ENCODE measurements at places on chromosomes 11 and 22.

- no peak for DNase-seq
These were observed 53.3 kb upstream of the PTPN5 start for GRCh38 chr11:18844753-18845367.

DNA sequence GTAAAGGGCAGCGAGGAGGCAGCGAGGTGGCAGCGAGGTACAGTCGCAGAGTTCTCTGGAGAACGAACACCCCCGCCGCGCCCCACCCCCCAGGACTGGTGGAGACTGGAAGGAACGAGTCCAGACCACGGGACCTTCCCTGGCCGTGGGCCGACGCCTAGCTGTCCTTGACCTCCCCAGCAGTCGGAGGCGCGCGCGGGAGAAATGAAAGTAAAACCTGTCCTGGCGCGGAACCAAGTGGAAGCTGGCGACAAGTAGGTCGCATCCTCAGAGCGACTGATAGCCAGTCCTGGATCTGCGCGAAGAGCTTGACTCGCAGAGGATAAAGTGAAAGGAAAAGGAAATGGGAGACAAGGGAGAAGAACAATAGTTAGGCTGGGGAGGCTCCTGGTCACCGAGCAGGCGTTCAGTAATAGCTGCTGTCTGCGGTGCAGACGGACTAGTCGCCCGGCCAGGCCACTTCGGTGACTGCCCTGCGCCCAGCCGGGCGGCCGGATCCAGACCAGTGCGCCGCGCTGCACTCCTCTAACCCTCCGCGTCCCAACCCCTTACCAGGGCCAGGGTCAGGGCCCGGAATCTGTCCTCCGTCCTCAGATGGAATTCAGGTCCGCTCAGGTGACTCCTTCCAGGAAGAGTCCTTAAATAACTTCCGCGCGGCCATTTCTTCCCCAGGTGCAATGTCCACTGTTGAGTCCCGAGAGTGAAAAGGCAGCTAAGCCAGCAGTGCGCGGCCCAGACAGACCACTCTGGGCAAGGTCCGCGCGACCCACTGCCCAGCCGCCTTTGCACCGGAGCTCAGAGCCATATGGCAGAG is 1.9 kb upstream of the ADM start:
- DNase-seq: peak; percentile 81

- DNase-seq: no peak
These were observed 10.6 kb upstream of the INSC start for GRCh38 chr11:15104166-15104565.

GRCh38 chr22:31275576-31275975 is 16.7 kb downstream of the PIK3IP1 start:
- no peak for DNase-seq

DNA sequence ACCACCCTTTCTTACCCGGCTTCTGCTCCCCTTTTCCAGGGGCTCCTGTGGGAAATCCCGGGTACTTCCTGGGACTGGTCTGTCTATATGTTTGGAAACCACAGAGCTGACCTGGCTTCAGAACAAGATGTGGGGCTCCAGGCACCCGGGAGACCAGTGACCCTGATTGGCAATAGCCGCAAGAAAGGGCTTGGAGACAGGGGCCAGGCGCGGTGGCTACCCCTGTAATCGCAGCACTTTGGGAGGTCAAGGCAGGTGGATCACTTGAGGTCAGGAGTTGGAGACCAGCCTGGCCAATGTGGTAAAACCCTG is 3.2 kb upstream of the NEAT1 start:
- DNase-seq: no peak

- no peak for DNase-seq
These were observed 65.9 kb downstream of the BLID start for GRCh38 chr11:122050021-122050690.

DNA sequence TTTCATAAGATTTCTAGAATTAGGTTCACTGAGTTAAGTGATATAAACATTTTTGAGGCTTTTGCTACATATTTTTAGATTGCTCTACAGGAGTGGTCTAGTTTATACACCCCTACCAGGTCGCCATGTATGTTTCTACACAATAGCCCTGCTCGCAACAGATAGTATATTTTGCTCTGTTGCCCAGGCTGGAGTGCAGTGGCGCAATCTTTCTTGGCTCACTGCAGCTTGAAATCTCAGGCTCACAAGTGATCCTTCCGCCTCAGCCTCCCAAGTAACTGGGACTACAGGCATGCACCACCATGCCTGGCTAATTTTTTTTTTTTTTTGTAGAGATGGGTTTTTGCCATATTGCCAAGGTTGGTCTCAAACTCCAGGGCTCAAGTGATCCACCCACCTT is 10.4 kb downstream of the ZNRF3 start:
- DNase-seq: no peak

DNA sequence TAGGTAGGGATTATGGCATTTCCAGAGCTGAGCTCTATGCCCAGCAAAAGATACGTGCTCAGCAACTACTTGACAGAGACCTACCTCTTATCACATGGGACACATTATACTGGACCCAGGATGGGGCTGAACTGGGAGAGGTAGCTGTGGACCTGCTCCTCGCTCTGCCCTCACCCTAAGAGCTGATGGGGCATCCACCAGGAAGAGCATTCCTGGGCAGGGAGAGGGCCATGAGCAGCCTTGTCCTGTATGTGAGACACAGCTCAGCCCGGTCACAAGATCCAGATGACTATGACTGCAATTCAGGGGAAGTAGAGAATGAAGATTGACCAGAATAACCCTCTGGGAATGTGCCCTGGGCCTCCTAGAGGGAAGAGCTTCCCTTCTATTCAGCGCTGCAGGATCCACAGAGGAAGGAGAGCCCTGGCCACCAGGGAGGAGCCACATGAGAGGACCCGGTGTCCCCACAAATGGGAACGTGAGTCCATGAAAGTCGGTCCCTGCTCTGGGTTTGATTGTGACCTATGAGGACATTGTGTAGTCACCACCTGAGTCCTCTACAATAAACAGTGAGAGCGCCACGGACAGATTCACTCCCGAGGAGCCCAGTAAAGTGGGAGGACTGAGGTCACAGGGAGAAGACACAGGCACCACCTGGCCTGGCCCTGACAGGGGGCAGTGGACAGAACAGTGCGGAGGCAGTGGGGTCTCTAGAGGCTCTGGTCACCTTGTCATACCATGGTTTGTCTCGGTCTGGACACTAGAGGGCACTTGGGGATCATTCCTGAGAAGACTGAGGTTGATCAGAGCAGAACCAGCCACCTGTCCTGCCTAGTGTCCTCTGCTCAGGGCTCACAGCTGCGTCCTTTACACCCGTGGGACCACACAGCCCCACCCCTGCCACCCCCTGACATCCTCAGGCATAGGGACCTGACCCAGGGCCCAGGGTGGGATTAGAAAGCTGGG is 99.5 kb downstream of the ZNF280B start:
- peak; percentile 81 for DNase-seq

- no peak for DNase-seq
These were observed 2.2 kb downstream of the LRFN4 start for GRCh38 chr11:66858939-66859685.

GRCh38 chr22:37912171-37912570 is 6.1 kb downstream of the MICALL1 start:
- no peak for DNase-seq

- DNase-seq: peak; percentile 95
These were observed 117.2 kb upstream of the IGLL5 start for GRCh38 chr22:22770280-22770871.

- peak; percentile 87 for DNase-seq
These were observed 3.3 kb upstream of the POLR2G start for GRCh38 chr11:62757846-62758788.

DNA sequence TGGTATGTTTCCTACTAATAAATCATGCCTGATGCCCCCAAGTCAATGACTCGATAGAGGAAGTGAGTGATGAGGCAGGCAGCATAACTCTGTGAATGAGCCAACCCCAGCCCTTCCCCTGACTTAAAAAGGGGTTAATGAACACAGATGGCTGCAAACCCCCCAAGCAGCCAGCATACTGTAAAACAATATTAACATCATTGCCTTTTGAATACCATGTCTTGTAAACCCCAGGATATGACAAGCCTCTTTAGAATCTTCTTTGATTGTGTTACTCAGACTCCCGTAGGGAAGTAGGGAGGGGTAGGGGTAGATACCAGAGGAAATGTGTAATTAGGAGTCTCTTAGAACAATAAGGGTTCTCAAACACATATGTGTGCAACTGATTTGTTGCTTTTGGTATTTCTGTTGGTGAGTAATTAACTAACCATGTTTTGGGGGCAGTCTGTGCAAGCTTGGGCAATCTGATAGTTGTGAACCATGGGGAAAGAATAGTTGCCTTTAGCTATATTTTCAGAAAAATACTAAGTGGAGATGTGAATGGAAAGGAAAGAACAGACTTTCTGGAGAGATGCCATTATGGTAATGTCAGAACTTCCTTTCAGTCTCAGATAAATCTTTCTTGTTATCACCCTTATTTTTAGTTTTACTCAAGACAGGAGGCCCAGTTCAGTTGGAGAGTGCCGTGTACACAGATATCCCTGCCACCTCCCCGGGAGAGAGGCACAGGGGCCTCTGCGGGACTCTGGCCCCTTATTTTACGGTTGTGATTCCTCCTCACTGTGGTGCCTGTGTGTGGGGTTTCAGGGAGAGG is 701.8 kb downstream of the NTM start:
- no peak for DNase-seq

DNA sequence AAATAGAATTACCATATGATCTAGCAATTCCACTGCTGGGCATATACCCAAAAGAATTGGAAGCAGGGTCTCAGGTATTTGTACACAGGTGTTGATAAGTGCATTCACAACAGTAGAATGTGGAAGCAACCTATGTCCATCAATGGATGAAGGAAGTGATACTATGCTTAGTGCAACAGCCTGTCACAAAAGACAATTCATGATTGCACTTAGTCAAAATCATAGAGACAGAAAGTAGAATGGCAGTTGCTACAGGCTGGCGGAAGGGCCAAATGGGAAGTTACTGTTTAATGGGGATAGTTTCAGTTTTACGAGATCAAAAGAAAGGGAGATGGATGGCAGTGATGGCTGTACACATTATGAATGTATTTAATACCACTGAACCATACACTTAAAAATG is 42.0 kb downstream of the SGSM3 start:
- DNase-seq: no peak

DNA sequence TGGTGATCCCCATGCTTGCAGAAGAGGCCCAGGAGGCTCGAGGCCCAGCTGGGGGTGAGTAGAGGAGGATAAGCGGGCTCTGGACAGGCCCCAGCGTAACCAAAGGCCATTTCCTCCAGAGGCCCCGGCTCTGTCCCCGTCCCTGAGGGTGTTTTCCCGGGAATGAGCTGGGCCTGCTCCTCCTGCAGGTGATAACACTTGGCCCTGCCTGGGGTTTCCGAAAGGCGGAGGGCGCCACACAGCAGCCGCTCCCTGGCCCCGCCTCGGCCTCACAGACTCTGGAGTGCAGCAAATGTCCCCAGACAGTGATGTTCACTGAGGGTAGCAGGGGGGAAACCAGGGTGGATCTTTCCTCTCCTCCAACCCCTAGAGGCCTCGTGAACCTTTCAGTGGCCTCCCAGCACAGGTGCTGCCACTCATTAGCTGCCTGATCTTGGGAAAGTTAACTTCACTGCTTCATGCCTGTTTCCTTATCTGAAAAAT is 10.5 kb upstream of the MGAT3 start:
- peak; percentile 85 for DNase-seq

DNA sequence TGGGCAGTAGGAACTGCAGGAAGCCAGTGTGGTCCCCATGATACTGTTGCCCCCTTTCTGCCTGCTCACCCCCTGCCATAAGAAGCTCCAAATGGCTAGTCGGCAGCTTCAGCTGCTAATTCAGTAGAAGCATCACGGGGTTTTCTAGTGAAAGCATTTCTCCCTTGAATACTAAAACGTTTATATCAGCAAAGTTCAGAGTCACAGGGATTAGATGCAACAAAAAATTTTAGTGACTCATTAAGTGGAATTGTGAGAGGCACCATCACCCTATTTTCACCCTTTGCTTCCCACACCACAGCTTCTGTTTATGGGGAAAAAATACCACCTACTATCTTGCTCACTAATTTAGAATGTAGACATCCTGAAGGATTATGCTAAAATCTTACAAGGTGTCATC is 25.2 kb downstream of the RAB39A start:
- no peak for DNase-seq

- DNase-seq: no peak
These were observed 11.1 kb upstream of the VPS37C start for GRCh38 chr11:61172356-61172755.

DNA sequence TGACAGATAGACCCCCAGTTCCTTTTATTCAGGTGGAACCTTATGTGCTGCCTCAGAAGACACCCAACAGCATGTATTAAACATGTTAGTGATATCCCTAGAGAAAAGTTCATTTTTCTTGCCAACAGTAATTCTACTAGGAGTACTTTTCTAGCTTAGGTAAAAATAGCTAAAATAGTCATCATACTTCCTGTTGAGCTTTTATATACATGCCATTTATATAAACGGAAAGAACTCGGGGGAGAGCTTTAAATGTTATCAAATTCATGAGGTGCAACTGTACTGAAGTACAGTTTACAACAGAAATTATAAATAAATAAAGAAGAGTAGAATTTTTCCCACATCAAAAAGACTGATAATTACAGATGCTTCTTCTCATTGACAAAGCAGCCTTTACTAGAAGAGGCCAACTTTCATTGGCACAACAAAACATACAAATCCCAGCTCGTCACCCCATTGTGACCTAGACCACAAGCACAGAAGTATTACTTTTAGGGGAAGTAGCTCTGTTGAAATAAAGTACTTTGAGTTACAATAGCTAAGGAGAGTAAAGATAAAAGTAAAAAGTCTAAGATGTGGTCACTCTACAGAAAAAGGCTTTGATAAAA is 59.1 kb upstream of the POU2AF2 start:
- no peak for DNase-seq

DNA sequence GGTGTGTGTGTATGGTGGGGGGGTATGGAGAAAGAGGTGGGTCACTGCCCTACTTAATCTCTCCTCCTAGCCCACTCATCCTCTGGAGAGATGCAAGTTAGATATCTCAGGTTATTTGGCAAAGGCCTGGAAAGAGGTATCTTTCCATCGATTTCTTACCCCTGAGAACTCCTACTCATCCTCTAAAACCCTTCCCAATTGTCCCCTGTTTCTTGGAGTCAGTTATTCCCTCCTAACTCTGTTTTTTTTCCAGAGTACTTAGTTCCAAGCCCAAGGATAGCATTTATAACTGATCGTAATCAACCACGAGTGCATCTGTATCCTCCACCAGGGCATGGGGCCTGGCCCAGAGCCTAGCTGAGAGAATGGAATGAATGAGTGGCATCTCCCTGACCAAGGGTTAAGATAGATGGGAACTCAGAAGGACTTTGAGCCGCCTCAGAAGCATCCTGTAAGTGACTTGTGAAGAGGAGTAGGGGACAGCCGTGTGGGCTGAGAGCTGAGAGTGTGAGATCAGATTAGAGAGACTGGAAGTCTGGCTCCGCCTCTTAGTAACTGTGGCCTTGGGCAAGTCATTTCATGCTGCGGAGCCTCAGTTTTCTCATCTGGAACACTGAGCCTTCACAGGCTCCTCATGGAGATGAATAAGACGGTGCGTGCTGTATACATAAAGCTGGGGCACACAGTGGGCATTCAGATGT is 16.2 kb downstream of the CD6 start:
- peak; percentile 8 for DNase-seq

- DNase-seq: no peak
These were observed 81.6 kb downstream of the FLI1 start for GRCh38 chr11:128775468-128775867.

Data from endodermal cell (in vitro differentiated cells).